Endothelial cell (in vitro differentiated cells): ENCODE measurements at places on chromosomes 7 and 10.

GRCh38 chr7:45574669-45575500 lies 717 bp downstream of the ADCY1 start:
- peak; percentile 61 for DNase-seq

DNA sequence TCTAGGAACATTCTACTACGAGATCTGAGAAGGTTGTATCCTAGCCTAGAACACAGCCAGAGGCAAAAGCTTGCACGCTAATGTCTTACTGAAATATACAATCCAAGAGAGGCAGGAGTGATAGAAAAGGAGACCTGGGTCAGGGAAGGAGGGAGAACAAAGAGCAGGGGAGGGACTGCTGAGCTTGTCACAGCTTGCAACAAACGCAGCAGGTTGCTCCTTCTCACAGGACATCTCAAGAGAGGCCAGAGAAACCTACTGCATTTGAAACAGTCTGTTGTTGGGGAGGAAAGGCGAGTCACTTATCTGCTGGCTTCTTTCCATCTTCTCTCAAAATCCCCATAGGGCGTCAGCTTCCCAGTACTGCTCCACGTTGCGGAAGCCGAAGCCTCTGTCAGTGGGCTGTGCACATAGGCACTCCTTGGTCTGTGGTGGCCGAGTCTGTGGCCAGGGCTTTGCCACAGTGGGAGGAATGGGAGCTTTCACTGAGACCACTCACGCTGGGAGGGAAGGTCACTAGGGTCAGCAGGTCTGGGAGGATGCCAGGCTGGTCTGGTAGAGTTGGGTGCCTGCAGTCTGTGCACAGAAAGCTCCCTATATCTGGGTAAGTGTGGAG lies 25.8 kb upstream of the GPNMB start:
- no peak for DNase-seq

GRCh38 chr7:130476297-130477150 lies 15.4 kb upstream of the MEST start:
- no peak for DNase-seq

- DNase-seq = peak; percentile 95
Measured at GRCh38 chr10:30783939-30784501, 154.5 kb upstream of the LYZL2 start.
